ENCODE measurements at places on chromosomes 12 and 14.

GRCh38 chr12:82407481-82407880, 49.2 kb downstream of the METTL25 start:
- DNase-seq = no peak

GRCh38 chr14:106302661-106303060, 776.3 kb downstream of the TMEM121 start:
- no peak for DNase-seq

GRCh38 chr12:46377678-46378077, 5.1 kb upstream of the SLC38A2 start:
- DNase-seq = no peak

DNA sequence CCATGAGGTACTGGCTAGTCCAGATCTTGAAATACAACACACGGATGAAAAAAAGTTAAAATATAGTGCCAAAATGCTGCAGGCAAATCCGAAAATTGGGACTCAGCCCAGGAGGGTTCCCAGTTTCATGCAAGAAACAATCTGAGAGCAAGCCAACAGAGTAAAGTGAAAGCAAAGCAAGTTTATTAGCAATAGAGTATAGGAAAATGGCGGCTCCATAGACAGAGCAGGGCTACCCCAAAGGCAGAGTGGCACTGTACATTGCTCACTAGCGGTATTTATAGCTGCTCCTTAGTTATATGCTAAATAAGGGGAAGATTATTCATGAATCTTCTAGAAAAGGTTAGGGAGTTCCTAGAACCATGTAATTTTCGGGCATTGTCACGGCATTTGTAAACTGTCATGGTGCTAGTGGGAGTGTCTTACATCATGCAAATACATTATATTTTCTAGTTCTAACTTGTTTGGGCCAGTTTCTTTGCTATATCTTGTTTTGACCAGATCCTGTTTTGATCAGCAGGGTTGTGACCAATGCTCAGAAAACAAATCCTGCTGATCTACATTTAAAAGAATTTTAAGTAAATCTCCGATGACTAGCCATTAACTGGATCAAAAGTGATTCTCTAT, 29.1 kb downstream of the RECQL start:
- no peak for DNase-seq

DNA sequence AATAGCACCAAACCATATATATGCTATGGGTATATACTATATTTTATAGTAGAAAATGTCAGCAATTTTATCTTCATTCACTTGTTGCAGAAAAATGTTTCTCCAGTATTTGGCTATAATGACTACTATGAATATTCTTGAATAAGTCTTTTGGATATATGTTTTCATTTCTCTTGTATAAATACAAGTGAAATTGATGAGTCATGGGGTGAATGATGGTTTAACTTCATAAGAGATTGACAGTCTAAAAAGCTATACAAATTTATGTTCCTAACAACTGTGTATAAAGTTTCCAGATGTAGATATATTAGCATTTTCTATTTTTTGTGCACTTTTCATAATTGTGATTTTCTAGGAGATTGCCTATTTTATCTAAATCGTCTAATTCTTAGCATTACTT, 714.8 kb downstream of the TRHDE start:
- DNase-seq = no peak

DNA sequence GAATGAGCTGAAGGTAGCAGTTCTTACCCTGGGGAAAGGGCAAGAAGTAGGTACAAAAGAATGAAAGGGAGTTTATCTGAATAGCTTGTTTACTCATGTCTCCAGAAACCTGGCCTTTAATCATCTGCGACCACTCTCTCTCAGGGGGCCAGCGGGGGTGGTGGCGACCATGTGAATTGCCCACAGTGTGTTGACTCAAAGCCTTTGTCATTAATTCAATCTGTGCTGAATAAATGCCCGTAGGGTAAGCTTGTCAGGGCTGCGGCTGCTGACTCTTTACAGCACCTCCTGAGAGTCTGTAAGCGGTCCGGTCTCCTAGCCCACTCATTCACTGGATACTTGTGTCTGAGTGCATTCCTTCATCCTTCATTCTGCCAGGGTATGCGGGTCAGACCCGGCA, 874.4 kb downstream of the SLC6A15 start:
- no peak for DNase-seq

DNA sequence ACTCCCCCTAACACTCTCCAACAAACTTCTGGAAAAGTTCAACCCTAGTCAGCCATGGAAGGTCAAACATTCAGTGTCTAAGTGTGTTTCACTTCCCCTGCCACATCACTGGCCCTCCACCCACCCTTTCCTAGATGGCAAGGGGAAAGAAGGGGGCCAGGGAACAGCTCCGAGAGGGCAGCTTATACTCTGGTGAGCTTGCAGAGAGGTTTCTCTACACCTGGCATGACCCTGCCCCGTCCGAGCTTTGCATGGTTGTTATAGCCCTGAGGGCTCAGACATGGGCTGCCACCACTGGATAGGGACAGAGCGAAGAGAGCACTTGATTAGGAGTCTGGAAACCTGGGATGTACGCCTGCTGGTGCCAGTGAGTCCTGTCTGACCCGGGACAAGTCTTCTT, 4.0 kb downstream of the ACVRL1 start:
- no peak for DNase-seq

- DNase-seq = peak; percentile 90
Measured at GRCh38 chr14:58171090-58171489, 19.1 kb upstream of the ARMH4 start.

DNA sequence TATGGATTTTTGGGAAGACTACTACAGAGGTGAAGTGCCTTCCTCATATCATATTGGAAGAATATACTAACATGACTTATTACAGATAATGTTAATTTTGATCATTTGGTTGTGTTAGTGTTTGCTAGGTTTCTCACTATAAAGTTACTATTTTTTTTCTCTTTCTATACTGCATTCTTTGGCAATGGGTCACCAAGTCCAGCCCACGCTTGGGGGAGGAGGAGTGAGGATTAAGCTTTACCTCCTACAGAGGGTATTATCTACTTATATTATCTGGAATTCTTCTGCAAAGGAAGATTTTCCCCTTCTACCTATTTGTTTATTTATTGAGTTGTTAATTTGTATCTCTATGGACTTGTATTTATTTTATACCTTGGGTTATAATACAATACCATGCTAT, 31.5 kb downstream of the SCN8A start:
- DNase-seq = no peak

DNA sequence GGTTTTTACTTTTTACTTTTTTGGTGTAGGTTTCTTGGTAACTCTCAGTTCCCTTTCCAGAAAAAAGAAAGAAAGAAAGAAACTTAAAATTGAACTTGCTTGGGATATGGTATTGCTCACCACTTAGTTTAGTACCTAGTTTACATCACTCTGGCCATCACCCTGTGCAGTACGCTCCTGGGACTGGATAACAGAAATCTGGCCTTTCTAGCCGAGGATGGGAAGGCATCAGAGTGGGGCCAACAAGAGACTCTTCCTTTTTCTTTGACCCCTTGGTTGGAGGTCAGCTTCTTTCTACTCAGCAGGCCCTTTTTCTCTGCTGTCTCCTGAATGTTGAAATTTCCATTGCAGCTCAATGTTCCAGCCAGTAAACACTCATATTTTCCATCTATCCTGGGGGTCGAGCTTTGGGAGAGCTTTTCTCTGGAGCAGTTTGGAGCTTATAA, 156.6 kb downstream of the TGFB3 start:
- no peak for DNase-seq

GRCh38 chr12:41459906-41460214, 271.7 kb downstream of the PDZRN4 start:
- no peak for DNase-seq

DNA sequence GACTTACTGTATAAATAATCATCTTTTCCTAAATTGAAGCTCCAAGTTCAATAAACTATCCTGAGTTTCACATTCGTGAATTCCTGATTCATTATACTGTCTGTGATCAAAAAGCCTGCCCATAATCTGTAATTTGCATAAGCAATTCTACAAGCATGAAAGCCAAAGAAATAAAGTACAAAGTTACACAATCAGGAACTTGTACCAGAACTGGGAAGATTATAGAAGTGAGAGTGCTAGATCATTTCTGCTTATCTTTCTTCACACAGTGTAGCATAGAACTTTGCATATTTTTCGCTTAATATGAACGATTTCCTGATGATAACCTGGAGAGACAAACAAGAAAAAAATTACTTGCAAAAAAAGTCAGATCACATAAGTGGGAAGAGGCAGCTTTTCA, 308.2 kb downstream of the C12orf50 start:
- no peak for DNase-seq

- no peak for DNase-seq
Measured at GRCh38 chr14:56891226-56891625, 80.9 kb upstream of the OTX2 start.

DNA sequence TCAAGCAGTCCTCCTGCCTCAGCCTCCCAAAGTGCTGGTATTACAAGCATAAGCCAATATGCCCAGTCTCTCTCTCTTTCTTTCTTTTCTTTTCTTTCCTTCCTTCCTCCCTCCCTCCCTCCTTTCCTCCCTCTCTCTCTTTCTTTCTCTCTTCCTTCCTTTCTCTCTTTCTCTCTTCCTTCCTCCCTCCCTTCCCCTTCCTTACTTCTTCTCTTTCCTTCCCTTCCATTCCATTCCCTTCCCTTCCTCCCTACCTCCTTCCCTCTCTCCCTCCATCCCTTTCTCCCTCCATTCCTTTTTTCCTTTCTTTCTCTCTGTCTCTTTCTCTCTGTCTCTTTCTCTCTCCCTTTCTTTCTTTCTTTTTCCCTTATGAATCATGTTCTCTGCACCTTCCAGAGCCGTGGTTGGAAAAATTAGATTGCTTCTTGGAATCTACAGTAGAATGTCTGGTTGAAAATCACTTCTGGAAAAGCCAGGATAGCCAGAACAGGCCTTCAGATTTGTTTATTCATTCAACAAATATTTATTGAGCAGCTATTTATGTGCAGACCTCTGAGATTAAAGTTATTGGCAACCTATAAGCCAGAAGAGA, 68.4 kb upstream of the ARHGAP5 start:
- no peak for DNase-seq

GRCh38 chr12:109558374-109559199, 14.7 kb downstream of the MMAB start:
- no peak for DNase-seq

DNA sequence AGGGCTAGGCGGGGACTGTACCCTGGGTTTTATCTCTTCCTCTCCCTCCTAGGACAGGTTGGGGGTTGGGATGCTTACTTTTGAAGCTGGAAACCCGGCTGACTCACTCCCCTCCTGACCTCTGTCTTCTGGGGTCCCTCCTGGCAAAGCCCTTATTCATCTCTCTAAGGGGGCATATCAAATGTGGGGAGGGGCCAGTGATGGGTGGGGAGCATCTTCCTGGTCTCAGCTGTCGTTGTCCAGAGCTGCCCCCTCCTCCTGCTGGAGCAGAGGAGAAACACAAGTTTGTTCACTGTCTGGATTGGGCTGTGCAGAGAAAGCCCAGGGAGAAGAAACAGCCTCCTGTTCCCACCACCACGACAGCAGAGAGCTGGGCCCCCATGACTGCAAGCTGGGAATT, 85.8 kb downstream of the TNFAIP2 start:
- DNase-seq = no peak

DNA sequence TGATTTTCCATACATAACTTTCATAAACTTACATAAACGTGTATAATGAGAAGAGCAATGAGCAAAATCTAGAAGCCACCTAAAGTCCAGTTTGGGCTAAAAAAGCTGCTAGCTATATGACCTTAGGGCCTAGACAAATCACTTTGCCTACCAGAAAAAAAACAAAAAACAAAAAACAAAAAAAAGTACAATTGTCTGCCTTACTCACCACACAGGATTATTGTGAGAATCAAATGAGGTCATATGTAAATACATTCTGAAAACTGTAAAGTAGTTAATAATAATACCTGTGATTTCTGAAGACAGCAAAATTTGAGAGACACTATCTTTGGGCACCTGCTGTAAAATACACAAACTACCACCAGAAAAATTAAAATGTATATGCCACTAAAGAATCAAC, 4.2 kb downstream of the ATP2B1 start:
- DNase-seq = no peak

- no peak for DNase-seq
Measured at GRCh38 chr14:75748336-75748735, 87.3 kb downstream of the TTLL5 start.

- no peak for DNase-seq
Measured at GRCh38 chr12:126582231-126582630, 1517.0 kb downstream of the AACS start.

DNA sequence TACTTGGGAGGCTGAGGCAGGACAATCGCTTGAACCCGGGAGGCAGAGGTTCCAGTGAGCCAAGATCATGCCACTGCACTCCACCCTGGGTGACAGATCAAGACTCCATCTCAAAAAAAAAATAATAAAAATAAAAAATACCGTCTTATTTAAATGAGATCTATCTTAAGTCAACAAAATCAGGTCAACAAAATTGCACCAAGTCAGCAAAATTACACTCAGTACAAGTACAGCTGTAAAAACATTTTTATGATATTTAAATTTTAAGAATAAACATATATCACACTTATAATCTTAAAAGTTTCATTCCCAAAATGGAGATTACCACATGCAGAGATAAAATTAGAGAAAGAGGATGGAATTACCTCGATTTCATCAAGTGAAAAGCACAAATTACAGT, 33.2 kb downstream of the HECTD1 start:
- no peak for DNase-seq

- DNase-seq = no peak
Measured at GRCh38 chr12:45959728-45960127, 30.6 kb downstream of the SCAF11 start.

GRCh38 chr12:130263996-130264395, 73.7 kb upstream of the PIWIL1 start:
- no peak for DNase-seq

GRCh38 chr14:71395151-71395604, 487.9 kb downstream of the PCNX1 start:
- no peak for DNase-seq

- peak; percentile 67 for DNase-seq
Measured at GRCh38 chr14:23539248-23540140, 12.1 kb downstream of the ZFHX2 start.

DNA sequence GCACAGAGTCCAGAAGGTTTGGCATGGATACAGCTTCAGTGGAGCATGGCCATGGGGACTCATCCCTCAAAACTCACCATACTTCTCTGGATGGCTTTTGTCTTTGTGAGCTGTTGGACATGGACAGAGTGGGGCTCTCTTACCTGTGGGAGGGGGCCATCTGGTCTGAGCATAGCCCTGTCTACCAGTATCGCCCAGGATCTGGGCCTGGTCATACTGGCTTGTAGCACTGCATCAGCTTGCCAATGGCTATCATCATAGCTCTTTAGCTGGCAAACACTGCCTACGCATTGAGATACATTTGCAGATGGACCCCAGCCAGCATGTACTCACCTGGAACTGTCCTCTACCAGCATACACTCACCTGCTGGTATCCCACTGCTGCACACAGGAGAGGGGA, 975.2 kb upstream of the NOVA1 start:
- no peak for DNase-seq

DNA sequence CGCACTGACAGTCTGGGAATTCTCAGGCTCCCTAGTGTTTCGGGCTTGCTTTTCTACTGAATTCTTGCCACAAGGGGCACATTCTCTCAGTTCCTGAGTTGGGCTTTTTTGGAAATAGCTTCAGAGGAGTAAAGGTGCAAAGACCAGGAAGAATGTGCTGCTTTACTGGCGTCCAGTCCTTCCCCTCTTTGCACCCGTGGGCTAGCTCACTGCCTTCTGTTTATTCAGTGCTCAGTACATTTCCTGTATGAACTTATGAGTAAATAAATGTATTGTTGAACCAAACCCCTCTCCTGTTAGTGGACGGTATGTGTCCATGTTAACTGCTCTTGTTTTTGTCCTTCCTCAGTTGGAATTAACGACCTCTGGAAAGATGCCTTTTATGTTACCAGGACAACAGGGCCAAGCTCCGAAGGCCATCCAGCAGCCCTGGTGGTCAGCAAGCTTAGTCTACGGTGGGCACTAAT, 24.0 kb downstream of the GSG1 start:
- DNase-seq = no peak

GRCh38 chr12:49998453-49998852, 25.7 kb downstream of the AQP6 start:
- no peak for DNase-seq
